Activated CD8-positive, alpha-beta memory T cell treated with anti-CD3 and anti-CD28 coated beads, Interleukin-2, amount 50 U/mL, for 4 hours (primary cell): ENCODE measurements at places on chromosomes 5 and 9.

DNA sequence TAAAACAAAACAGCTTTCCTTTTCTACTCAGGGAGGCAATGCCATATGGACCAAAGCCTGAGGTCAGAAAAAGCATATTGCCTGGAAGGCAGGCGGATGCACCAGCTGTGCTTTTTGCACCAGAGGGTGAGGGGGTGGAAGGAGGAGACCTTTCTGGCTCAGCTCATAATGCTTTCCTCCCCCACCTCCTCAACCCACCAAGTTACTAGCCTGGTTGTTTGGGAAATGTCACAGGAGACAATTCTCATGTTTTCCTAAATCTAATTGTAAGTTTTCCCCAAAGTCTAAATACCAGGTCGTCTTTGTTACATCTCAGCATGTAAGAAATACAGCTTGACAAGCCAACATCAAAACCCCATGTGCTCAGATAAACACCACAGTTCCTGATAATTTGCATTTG is 72.6 kb upstream of the DMRTA1 start:
- DNase-seq, result no peak

- no peak for DNase-seq
These were observed 116.6 kb upstream of the MAP3K1 start for GRCh38 chr5:56698463-56699381.

GRCh38 chr9:131709771-131710431 is 30.0 kb downstream of the RAPGEF1 start:
- no peak for DNase-seq

GRCh38 chr5:160938532-160938931 is 86.5 kb upstream of the ATP10B start:
- no peak for DNase-seq

- no peak for DNase-seq
These were observed 530.5 kb downstream of the NTRK2 start for GRCh38 chr9:85199866-85200495.

DNA sequence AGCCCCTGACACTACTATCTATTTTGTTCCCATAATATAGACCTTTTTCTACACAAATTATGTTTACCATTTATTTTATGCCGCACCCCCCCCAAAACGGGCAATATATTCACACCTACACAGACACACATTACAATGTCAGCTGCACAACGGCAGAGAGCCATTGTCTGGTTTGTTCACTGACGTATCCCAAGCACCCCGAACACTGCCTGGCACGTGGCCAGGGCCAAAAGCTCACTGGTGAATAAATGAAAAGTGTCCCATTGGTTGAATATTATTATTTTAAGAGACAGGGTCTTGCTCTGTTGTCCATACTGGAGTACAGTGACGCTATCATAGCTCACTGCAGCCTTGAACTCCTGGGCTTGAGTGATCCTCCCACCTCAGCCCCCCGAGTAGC is 150.5 kb downstream of the GNAQ start:
- DNase-seq, result no peak

DNA sequence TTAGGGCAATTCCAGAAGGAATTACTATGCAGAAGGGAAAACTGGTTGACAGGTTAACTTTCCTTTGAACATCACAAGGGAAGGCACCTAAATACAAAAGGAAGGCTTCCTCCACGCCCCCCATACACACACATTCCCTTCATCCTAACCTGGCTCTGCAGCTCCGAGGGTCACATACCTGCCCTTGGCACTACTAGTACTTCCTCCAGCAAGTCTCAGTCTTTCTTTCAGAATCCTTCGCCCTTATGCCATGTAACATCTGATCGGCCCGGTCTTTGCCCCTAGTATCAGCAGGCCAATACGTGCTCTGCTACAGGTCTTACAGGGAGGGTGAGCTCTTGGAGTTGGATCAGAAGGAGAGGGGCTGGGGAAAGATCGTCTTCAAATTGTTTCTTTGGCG is 1.6 kb upstream of the MARCHF6 start:
- no peak for DNase-seq

- no peak for DNase-seq
These were observed 79.4 kb upstream of the ADRB2 start for GRCh38 chr5:148746826-148747535.
